ENCODE measurements at places on chromosomes 12 and 14.

- DNase-seq = peak; percentile 95
Observed at GRCh38 chr14:92511453-92512238, 1.9 kb upstream of the RIN3 start.

- DNase-seq = no peak
Observed at GRCh38 chr12:66539431-66539830, 139.4 kb downstream of the GRIP1 start.

GRCh38 chr12:131895640-131896079 lies 1.2 kb downstream of the ULK1 start:
- DNase-seq = no peak

DNA sequence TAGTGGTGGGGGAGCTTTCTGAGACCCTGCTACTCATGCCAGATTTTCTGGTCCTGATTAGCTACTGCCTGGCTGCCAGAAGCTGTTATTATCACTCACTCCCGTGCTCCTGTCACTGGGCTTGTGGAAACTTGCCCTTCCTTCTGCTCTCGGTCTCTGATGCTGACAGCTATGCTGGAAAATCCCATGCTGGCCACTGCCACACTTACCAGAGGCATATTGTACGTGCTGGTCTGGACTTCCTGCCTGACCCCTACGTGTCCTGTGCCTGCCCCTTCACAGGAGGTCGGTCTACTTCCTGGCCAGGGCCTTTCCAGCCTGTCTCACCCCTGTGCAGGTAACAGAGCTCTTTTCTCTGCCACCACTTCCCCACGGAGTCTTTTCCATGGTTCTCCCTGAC lies 149.4 kb upstream of the PLEKHG7 start:
- no peak for DNase-seq

- DNase-seq = no peak
Observed at GRCh38 chr12:92107621-92108131, 38.0 kb downstream of the BTG1 start.

DNA sequence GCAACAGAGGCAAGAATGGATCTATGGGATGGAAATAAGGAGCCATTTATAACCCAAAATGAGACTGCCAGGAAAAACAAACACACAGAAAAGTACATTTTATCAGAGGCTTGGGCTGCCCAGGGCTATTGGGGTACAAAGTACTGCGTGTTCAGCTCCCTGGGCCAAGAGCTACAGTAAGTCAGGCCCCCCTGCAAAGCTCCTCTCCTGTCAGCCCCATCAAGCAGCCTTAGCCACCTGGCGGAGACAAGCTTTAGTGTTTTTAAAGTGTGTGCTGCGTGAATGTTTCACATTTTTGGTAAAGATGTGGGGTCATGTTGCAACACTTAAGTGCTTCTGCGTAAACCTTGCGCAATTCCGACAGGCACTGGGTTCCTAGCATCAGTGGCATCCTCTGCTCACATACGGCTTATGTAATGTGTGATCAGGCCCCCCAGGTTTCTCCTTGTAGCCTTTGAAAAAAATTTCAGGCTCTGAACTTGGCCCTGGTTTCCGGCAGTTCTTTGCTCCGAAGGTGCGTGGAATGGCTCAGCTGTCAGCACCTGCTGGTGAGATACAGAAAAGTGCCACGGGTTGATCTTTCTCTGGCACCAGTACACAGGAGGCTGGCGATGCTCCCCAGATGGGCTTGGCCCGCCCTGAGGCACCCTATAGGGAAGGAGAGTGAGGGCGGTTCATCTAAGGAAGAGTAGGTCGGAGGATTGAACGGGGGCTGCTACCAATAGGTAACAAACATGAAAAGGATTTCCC lies 198.7 kb upstream of the EEA1 start:
- peak; percentile 89 for DNase-seq

- no peak for DNase-seq
Observed at GRCh38 chr12:88834226-88834625, 254.0 kb upstream of the KITLG start.

DNA sequence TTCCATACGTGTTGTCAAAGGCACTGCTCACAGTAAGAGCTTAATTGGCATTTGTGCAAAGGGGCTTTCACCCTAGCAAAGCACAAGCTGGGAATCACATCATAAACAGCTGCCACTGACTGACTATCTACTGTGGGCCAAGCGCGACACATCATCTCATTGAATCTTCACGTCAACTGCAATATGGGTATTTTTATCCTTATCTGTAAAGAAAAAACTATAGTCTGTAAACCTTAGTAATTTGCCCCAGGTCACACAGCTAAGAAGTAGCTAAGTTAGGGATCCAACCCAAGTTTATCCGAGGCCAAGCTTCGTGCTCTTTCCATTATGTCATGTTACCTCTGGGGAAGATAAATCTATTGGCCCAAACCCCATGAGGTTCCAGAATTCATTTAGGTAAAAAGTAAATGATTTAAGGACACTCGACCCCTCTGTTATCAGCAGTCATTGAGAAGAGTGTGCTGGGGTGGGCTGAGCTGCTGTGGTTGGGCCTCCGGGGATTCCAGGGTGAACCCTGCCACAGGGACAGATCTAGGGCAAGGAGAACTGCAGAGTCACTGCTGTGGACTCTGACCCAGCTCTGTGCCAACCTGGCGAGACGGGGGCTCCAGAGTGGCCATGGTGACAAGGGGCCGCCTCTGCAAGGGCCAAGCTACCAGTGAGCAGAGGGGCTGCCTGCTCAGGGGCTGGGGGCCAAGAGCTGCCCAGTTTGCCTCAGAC lies 27.6 kb downstream of the NCKAP5L start:
- no peak for DNase-seq

DNA sequence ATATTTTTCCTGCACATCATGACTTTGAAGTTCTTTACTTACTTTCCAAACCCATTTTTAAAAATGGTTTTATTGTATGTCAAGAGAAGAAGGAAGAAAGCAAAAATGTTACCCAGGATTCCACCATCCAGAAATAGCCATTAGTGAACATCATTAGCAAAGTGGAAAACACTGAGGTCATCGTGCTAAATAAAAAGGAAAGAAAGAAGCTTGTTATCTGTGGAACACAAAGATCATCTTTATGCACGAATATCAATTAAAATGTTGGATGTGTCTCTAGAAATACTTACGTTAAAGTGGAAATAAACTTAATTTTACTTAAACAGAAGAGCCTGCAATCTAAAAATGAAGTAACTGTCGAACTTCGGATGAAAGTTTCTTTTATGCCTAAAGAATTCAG lies 27.3 kb downstream of the SFSWAP start:
- DNase-seq = no peak

DNA sequence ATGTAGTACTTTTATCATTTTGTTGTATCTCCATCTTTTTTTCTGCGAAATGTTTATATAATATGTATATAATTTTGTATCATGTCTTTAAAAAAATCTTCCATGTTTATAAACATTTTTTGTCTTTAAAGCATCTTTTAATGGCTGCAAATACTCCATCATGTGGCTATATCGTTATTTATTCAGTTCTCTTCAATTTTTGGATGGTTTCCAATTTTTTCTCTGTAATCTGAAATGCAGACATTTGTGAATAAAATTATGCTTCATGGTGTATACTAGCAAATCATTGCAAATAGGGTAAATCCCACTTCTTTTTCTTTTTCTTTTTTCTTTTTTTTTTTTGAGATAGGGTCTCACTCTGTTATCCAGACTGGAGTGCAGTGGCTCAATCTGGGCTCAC lies 54.0 kb downstream of the CPSF2 start:
- no peak for DNase-seq

- DNase-seq = no peak
Observed at GRCh38 chr12:39846304-39846703, 226.7 kb upstream of the ABCD2 start.

DNA sequence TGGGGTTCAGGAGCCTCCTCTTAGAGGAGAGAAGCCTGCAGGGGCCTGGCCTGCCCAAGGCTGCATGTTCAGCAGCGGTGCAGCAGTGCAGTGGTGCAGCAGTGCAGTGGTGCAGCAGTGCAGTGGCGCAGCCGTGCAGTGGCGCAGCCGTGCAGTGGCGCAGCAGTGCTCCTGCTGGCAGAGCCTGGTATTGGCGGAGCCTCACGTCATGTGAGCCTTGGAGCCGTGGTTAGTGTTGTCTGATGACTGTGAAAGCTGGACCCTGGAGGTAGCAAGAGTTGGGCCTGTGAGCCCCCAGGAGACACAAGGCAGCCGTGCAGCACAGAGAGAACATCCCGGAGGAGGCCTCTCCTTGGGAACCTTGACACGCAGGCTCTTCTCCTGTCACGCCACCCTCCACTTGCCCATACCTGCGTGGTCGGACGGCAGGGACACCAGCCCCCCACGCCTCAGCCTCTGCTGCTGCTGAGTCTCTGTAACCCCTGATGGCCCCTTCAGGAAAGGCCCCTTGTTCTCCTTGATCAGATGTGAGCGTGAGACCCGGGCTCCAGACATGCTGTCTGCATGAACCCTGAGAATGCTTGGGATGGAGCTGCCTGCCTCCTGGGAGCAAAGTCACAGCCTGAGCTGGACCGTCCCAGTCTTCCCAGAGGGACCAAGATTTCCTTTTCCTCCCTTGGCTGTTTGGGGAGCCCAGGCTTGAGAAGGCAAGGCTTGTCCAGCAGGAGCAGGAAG lies 193.7 kb downstream of the KIF26A start:
- DNase-seq = no peak

DNA sequence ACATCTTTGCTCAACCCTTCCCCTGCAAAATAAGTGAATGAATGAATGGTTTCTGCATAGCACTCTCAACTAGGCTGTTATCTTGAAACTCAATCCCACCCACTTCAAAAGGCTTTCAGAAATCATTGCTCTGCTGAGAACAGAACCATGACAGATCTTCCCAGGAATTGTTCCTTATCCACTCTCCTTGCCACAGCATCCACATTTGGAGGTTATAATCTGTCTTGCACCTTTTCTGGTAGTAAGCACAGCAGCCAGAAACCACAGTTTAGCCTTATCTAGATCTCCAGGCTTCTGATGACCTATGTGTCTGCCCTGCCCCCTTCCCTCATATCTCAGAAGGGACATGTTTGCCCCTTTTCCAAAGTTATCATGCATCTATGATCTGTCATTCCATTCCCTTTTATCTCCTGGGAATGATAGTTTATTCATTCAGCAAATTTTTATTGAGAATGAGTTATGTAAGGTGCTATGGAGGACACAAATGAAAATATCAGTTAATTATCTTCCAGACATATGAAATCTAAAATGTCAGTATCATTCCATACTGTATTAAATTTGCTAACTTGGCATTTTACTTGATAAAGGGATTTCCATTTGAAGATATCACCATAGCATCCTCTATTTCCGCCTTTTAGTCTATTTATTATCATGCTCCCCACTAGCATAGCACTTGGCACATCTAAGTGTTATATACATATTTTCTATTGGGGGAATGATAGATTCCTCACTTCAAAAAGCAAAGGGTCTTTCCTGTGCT lies 21.4 kb downstream of the LGR5 start:
- no peak for DNase-seq

GRCh38 chr12:107855471-107855870 lies 81.0 kb downstream of the ASCL4 start:
- no peak for DNase-seq

DNA sequence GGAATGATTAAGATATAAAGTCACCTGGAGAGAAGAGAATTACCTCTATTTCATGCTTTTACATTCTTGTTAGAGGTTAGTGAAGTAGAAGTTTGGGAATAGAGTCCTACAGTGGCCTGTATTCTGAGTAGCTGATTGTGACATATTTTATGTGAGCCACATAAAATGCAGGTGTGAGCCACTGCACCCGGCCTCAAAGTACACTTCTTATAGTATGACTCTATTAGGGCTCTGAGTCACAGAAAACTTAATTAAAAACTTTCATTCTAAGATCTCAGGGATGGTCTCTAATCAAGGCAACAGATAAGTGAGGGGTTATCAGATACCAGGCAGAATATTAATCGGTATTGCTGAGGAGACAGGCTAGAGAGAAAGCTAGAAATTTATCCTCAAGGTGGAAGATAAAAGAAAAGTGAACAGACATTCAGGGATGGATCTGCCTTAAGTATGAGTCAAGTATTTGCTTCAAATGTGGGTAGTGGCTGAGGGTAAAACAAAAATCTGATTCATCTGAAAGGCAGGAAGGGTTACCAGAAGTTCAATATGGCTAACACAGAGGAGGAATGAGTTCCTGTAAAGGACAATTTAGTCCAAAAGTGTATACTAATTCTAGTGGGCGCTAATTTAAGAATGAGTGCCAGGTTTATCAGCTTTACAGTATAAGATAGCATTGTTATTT lies 5.5 kb upstream of the G2E3 start:
- peak; percentile 68 for DNase-seq

- DNase-seq = no peak
Observed at GRCh38 chr14:76577837-76578236, 183.4 kb upstream of the VASH1 start.
